ENCODE measurements at places on chromosomes 6 and 20. TPM values are rescaled to one million over a fixed set of nuclear protein-coding genes. Genes with fewer than 3 reads are reported as not detected.

Gene TMEM170B
- 4.0 TPM for total RNA-seq

DNA sequence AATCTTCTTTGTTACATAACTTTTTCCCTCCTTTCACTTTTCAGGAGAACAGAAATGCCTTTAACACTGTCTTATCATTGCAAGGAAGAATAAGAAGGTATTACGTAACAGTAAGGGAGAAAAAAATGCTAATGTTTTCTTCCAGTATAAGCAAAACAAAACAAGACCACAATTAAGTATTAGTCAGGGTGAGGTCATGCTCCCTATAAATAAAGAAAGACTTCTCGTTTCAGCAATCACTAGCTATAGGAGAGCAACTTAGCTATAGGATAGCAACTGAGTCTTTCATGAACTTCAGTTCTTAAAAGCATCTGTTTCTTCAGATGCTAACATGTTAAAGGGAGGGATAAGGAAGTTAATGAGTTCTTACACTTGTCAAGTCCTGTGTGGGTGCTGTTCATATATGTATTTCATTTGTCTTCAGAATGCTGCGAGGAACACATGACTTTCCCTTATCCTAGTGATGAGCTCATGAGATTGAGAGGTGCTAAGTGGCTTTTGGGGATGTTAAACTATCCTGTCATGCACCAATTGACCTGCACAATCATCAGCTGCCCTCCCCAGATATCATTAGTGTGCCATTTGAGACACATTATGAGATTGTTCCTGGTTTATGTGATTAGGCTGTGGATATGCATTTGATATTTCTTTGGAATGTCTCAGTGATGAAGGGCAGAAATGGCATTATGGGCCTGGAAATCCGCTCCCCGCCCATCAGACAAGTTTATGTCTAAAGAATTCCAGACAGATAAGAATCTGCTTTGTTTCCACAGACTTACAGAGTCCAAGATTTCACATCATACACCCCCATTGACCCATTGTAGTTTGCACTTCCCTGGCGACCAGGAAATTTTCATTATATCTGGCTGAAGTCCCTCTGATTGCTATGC, 37.5 kb downstream of the LAMA4 start:
- peak; percentile 87 for DNase-seq

- no peak for DNase-seq
These were observed 95.6 kb upstream of the ANKEF1 start for GRCh38 chr20:9939231-9939630.

GRCh38 chr6:163231356-163232014, 183.0 kb upstream of the QKI start:
- no peak for DNase-seq

Gene PRDM13
- total RNA-seq: not detected

Gene LGSN
- not detected for total RNA-seq

GRCh38 chr20:60570481-60571277, 612.5 kb downstream of the CDH26 start:
- no peak for DNase-seq

Gene RAMACL
- 0.19 TPM for total RNA-seq

Gene ATP9A
- total RNA-seq: 19.5 TPM

DNA sequence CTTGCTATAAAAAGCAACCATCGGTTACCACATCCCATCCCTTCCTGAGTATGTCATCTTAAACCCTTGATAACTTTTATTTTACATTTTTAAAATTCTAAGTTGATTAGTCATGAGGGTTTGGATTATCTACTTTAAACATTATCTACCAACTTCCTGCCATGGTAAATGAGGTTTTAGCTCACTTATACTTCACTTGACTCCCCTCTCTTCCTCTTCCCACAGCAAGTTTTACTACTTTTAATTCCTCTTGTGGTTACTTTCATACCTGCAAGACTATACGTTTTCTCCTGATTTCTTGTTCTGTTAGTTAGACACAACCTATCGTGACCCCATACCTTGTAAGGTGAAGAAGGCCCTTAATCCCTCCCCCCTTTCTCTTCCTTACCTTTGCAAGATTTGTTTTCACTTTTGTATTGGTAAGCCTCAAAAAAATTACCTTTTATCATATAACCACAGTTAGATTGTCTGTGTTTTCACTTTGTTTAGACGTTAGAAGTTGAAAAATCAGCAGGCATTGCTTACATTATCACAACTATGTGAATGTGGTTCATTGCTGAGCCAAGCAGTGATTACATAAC, 60.1 kb upstream of the OGFRL1 start:
- peak; percentile 87 for DNase-seq

Gene TFAP2C
- total RNA-seq: 1.9 TPM

Measured in A172 (cell line).